ENCODE measurements at places on chromosomes 4 and X.

GRCh38 chr4:82489076-82489475, 58.7 kb downstream of the ENOPH1 start:
- no peak for DNase-seq

DNA sequence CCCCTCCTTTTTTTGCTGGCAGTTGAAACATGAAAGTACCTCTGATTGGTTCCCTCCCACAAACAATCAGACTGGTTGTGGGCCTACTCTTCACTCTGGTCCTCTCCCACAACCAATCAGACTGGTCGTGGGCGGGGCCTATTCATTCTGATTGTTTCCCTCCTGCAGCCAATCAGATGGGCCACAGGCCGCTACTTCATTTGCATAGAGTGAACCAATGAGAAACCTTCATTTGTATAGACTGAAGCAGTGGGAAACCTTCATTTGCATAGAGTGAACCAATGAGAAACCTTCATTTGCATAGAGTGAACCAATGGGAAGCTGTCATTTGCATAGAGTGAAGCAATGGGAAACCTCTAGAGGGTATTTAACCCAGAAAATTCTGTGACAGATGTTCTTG, 55.2 kb downstream of the TRMT44 start:
- no peak for DNase-seq

GRCh38 chr4:98672583-98673287, 14.3 kb upstream of the TSPAN5 start:
- DNase-seq: no peak

DNA sequence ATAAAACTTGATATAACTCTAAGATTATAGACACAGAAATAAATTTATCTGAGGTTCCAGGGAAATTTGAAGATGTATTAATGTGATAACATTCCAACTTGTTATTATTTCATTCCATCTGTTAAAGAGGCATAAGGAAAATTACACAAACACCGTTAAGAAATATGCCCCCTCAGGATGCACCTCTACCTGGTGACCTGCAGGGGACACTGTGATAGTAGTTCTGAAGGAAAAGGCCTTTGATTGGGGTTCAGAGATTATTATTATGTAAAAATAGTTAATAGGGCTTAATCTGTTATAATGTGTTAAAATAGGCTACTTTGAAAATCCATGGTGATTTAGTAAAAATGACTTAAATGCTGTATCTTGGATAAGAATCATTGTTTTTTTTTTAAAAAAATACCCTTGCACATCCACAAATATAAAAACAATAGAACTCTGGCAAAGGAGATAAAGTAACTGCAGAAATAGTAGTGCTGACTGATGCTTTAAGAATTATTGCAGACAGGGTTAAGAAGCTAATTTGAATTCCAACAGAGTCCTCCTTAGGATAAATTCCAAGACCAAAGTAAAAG, 6.1 kb upstream of the ABRAXAS1 start:
- DNase-seq: no peak

GRCh38 chrX:42020225-42020624, 96.9 kb upstream of the CASK start:
- DNase-seq: peak; percentile 17

GRCh38 chr4:101682946-101683345, 107.6 kb upstream of the BANK1 start:
- no peak for DNase-seq

- no peak for DNase-seq
These were observed 12.0 kb upstream of the KDM5C start for GRCh38 chrX:53237056-53237455.

GRCh38 chr4:96375367-96375766, 535.5 kb downstream of the PDHA2 start:
- no peak for DNase-seq

GRCh38 chrX:14673764-14674163, 144.4 kb downstream of the GLRA2 start:
- DNase-seq: no peak

- DNase-seq: no peak
These were observed 89.9 kb upstream of the KCTD8 start for GRCh38 chr4:44538534-44538933.

DNA sequence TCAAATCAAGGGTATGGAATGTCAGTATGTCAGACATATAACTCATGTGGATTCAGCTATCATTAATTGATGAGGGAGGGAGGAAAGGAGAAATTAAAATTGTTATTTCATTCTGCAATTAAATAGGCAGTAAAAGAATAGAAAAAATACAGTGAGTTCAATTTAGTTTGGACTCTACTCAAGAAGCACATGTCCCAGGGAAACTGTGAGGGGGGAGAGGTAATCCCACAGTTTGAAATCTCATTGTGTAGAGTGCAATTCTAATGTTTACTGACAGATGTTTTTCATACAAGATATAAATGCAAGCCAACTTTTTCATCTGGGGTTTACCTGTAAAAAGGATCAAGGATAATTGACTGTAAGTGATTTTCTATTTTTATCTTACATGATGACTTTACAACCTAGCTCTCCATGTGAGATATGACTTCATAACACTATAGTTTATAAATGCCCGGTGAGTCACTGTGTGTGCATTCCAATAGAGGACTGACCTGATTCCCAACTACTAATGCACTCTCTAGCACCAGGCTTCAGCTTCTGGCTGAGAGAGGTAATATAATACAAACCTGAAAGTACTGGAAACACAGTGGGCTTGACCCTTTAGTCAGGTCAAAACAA, 35.2 kb upstream of the SCD5 start:
- no peak for DNase-seq

DNA sequence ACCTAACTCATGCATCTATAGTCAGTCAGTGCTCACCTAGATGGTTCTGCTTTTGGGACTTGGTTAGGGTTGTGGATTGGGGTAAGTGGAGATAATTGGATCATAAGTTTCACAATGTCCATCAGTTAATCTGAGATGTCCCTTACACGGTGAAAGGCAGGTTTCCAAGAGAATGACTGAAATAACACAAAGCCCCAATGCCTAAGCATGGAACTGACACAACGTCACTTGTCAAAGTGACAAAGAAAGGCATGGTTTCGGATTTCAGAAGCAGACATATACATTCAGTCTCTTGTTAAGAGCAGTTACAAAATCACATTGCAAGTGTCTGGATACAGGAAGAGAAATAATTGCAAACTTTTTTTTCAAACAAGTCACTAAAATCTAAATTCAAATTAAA, 1456.9 kb downstream of the TECRL start:
- DNase-seq: no peak

DNA sequence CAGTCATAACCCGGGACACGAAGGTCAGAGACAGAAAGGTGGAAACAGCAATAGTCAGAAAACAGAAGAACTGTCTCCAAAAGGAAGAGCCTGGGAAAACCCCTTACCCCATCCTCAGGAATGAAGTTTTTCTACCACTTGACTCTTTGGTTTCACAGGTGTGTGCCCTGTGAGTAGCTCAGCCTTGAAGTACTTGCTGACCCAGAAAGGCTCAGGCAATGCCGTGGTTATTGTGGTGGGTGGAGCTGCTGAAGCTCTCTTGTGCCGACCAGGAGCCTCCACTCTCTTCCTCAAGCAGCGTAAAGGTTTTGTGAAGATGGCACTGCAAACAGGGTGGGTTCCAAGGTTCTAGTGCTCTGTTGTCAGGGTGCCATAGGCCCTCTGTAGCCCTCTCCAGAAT, 24.4 kb downstream of the DGAT2L6 start:
- DNase-seq: no peak

DNA sequence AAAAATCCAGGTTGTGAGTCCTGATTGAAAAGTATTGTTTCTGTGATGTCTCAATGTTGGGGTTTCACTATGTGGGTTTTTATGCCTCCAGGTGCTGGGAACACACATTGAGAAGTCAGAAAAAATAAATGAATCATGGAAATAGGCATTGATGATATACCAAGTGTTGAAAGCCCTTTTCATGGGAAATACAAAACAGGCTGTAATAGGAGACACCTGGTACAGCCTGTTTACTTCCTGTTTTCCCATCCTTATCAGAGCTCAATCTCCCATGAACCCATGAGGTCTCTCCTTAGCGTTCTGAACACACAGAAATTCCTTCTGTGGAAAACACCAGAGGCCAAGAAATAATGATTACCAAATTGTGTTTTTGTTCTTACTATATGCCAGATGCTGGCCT, 106.3 kb upstream of the BOD1L1 start:
- no peak for DNase-seq

DNA sequence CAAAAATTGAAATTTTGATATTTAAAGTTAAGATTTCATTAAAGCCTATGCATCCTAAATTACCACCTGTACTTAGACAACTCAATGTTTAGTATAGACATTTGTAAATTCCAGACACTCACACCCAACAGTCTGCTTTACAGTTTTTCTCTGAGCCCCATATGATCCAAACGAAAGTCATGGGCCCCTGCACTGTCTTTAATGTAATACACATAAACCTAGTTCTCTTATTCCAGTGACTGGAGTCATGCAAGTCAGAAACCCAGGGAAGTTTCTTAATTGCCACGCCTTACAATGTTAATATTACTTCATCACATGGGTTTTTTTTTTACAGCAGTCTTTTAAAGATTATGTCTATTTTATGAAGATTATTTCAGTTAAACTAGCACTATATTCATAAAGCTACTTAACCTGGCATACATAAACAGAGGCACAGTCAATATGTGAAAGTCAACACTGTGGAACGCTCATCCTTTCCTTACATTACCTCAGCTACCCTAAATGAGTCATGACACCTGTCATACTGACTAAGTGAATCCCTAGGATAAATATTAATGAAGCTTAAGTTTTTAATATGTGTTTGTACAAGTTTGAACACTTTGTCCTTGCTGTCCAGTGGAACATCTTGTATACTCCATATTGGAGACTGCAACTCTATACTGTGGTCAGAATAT, 67.7 kb upstream of the H2AZ1 start:
- no peak for DNase-seq

- DNase-seq: no peak
These were observed 40.5 kb downstream of the NFKB1 start for GRCh38 chr4:102541697-102542096.

DNA sequence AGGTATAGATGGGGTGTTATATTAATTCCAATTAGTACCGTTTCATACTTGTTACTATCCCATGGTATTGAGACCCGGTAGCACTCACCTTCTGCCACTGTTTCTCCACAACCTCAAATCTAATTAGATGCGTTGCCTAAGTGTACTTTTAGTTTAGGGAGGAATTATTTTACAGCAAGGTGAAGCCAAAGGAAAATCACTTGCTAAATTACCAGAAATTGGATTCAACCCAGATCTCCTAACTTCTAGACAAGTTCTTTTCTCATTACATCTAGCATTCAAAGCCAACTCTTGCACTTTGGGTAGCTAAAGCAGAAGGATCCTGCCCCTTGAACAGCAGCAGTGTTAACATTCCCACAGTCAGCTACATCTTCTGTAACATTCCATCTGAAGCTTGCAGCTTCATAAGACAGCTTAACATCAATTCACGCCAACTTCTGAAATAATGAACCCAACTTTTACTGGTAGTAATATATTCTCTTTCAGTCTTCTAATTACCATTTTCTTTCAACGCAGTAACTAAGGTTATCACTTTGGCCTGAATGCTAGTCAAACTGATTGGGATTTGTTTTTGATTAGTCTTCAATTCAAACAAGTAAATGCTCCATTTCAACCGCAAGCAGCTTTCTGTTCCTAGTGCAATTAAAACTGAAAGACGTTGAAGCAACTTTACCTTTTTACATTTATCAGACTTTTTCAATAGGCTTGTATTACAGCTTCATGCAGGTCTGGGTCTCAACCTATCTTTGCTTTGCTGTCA, 934 bp upstream of the SEC31A start:
- DNase-seq: no peak

DNA sequence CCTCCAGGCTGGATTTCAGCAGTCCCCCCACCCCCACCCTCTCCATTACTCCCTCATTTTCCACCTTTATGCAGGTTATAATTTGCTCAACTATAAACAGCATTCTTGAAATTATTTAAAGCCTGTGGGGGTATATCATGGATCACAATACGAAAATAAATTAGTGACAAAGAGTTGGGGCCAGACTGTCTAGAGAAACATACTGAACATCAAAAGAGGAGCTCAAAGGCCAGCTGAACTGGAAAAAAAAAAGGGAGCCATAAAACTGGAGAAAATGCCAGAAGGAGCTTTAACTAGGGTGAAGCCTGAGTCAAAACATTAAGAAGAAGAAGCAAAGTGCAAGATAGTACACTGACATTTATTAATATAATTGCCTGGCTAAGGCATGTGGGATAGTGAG, 137.8 kb downstream of the ANTXR2 start:
- DNase-seq: no peak

DNA sequence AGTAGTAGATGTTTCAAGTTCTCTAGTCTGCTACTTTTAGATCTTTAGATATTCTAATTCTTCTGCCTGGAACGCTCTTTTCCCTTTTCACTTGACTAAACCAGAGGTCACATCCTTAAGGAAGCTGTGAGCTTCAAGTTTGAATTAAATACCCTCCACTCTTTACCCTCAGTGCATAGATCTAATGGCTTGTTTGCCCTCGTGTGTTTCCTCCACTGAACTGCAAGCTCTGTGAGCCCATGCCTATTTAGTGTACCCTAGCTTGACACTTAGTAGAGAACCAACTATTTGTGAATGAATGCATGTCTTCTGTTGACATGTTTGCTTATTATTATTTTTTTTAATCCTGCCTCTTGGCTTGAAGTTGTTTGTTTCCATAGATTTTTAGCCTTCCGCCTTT, 138.3 kb downstream of the PDE5A start:
- no peak for DNase-seq

GRCh38 chrX:3290561-3290960, 55.9 kb downstream of the MXRA5 start:
- DNase-seq: no peak

GRCh38 chrX:106751407-106751806, 24.9 kb downstream of the RNF128 start:
- no peak for DNase-seq

GRCh38 chrX:50108264-50108663, 92.5 kb downstream of the AKAP4 start:
- no peak for DNase-seq

DNA sequence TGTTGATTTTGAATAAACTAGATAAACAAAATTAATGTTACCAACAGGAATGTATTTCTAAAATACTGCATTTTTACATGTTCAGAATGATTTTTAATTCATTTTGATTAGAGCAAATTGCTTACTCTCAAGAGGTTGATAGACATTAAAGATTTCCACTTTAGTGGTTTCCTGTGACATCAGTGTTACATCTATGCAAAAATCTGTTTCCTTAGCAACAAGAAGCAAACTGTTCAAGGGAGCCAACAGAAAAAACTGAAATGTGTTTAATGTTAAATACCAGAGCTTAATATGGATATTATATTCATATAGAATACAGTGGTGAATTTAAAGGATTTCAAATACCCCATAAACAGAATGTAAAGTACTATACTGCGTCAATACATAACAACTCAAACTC, 277.8 kb downstream of the GABRG1 start:
- DNase-seq: no peak

GRCh38 chrX:149476513-149476912, 28.6 kb downstream of the IDS start:
- DNase-seq: no peak

- no peak for DNase-seq
These were observed 12.2 kb downstream of the DSPP start for GRCh38 chr4:87620491-87620890.

- no peak for DNase-seq
These were observed 336.1 kb downstream of the UNC5C start for GRCh38 chr4:95212692-95213091.

Measured in T-cell (primary cell).